ENCODE measurements at places on chromosomes 6 and 20.

GRCh38 chr20:52031563-52032303, 159.8 kb downstream of the ZFP64 start:
- no peak for DNase-seq

GRCh38 chr20:8242066-8242465, 110.0 kb downstream of the PLCB1 start:
- DNase-seq, result no peak

DNA sequence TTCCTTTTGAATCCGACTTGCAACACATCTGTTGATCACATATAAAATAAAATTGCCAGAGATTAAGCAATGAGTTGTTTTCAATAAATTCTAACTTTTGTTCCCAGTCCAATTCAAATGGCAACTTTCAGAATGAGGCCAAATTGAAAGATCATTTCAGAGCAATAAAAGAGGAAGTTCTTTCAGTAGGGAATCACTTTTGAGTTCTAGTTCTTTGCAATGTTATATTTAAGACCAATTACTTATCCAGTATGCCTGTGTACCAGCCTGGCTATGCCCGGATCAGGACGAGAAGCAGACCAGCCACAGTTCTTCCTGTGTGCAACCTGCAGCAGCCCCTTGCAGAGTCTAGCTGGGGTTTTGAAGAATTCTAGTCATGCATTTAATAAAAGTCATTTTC, 232.5 kb downstream of the BTBD9 start:
- no peak for DNase-seq

GRCh38 chr6:164404812-164405488, 904.5 kb downstream of the C6orf118 start:
- DNase-seq, result no peak

GRCh38 chr20:38094373-38094891, 60.9 kb downstream of the RPRD1B start:
- no peak for DNase-seq

GRCh38 chr20:39986173-39986904, 702.7 kb downstream of the MAFB start:
- no peak for DNase-seq

- no peak for DNase-seq
Measured at GRCh38 chr6:112482373-112482772, 135.2 kb downstream of the RFPL4B start.

GRCh38 chr6:14047151-14047740, 70.3 kb upstream of the CD83 start:
- DNase-seq, result no peak

DNA sequence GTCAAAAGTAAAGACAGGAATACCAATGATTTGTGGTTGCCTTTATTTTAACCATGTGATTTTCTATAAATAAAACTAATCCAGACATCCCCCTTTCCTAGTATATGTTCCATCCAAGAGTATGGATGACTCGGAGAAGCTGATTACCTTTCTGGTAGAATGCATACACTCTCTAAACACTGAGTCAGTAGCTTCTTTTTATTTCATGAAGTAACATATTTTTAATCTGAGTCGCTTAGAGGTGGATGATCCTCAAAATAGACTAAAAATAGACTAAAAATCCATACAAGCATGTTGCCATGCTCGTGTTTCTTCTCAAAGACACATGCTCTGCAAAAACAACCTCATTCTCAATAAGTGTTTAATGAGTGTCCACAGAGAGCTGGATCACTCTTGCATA, 263.7 kb downstream of the COL12A1 start:
- no peak for DNase-seq

DNA sequence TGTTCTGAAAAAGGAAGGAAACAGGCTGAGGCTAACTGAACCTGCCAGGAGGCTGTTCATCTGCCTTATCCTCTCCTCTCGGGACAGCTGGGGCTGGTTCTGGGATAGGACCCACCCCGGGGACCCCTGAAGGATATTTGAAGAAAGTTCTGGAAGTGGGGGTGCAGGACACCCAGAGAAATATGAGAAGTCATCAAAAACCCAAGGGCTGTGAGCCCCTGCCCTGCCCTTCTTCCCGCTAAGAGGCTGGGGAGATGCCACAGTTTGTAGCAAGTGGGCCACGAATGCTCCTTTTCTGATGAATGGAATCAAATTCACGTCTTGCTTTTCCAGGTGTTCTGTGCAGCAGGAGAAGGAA, 37.9 kb downstream of the TMEM242 start:
- no peak for DNase-seq

GRCh38 chr6:106027758-106028157, 58.4 kb upstream of the PRDM1 start:
- no peak for DNase-seq

DNA sequence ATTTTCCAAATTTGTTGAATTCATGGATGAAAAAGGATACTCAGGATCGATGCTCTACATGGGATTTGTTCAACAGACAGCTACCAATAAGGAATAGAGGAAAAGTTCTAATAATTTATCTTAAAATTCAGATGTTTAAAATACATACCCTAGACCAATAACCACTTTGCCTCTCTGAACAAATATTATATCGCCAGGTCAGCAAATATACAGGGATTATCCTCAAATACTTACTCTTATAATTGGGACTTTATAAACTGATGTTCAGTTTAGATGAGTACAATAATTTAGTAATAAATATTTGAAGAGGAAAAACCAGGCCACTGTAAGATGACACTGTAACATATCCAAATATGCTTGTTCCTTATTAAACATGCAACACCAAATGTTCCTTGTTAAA, 268.7 kb downstream of the DOK5 start:
- DNase-seq, result no peak

GRCh38 chr6:53758496-53758895, 36.3 kb upstream of the LRRC1 start:
- DNase-seq, result no peak

DNA sequence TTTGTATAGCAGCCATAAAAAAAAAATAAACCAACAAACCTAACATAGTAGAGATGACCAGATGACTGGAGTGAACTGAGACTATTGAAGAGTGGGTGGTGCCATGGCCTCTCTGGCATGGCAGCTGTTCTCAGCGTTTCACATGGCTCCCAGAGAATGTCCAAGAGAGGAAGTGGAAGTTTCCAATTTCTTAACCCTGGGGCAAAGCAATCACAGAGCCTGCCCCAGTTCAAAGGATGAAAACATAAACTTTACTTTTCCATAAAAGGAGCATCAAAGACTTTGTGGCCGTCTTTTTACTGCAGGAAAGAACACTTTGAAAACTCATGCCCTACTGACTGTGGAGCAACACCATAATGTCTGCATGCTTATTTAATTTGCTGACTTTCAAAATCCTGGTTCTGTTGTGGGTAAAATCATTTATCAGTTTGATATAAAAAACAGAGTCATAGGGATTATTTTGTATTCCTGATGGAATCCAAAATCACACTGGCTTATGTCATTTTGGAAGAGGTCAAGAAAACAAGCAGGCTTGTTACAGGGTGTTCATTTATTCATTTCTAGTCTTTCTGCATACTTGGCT, 165.4 kb downstream of the SLC35B3 start:
- DNase-seq, result no peak

- DNase-seq, result no peak
Measured at GRCh38 chr20:2907519-2907918, 34.2 kb downstream of the PTPRA start.

GRCh38 chr20:63074631-63075030, 67.9 kb upstream of the BHLHE23 start:
- no peak for DNase-seq

DNA sequence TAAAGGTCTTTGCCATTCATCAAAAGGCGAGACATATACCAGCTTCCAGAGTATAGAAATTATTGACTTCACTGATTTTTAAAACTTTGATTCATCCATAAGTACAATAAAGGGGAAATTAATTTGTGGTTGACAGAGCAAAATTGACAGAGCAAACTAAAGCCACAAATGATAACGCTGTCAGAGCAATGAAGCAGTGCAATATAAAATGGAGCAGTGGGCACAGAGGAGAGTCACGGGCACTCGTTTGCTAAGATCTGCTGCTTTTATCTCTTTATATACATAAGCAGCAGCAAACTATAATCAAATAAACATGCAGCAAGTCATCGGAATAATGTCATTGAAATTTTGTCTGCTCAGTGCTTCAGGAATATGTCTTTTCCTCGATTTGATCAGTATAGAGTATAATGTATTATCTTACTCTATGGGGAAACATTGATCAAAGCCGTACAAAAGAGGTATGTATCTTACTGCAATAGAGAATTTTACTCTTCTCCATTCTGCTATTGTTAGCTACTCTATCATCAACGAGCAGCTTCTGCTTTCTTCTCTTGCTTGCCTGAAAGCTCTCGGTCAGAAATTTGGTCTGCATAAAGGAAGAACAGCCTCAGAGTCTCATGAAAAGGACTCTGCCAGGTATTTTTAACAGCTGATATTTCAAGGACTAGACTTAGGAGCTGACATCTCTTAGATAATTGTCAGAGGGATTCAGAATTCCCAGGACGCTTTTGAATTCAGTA, 546.0 kb upstream of the ARID1B start:
- DNase-seq, result no peak

DNA sequence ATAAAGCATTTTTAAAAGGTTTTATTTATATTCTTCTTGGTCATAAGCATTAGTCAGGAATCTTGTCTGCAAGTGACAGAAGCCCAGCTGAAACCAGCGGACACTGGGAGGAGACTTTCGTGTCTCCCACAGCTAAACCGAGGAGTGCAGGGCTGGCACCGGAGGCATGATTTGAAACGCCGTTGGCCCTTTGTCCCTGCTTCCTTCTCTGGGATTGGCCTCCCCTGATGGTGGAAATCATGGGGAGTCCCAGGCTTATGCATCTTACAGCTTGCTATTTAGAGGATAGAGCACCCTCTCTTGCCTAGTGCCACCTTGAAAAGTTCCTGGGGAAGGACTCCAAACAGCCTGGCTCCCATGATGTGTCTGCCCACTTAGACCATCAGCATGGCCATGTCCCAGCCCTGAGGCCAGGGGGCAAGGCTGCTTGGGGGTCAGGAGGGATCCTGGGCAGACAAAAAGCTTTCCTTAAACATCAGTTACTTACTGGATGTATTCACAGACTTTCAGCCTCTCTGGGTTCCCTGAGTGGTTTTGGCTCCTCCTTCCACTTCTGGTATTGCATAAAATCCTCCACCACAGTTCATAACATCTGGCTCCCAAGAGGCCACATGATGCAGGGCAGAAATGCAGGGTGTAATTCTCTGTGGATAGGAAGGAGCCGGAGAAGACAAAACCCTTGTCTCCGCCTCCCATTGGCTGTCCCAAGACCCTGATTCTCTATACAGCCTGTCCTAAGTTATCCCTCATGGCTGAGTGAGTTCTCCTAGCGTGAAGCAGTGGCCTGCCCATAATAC, 49.3 kb upstream of the INSM1 start:
- DNase-seq, result no peak

DNA sequence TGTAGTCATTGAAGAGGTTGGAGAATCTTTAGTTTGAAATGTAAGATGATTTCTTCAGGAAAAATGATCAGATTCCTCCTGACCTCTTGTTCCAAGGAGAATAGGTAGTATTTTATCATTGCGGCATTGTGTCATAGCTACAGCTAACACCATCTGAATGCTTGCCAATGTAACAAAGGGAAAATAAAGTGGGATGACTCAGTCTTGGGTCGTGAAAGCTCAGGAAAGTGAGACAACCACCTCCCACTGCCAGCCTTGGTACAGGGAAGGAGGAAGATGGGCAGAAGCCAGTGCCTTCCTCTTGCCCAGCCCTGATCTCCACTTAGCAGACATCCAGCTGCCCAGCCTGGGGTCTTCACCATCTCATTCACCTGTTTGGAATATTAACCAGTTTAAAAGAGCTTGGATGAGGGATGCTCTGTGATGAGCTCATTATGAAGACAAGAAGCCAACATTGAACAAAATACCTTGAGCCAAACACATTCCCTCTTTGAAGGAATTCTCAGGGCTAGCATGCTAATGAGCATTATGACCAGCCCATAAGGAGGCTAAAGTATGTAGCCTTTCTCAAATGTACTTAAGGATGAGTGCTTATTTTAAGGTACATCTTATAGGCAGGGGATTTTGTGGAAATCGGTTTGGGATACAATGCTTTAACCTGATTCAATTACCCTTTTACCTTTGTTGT, 40.0 kb upstream of the APCDD1L start:
- DNase-seq, result no peak

- DNase-seq, result no peak
Measured at GRCh38 chr20:25323496-25324246, 67.0 kb downstream of the ABHD12 start.

DNA sequence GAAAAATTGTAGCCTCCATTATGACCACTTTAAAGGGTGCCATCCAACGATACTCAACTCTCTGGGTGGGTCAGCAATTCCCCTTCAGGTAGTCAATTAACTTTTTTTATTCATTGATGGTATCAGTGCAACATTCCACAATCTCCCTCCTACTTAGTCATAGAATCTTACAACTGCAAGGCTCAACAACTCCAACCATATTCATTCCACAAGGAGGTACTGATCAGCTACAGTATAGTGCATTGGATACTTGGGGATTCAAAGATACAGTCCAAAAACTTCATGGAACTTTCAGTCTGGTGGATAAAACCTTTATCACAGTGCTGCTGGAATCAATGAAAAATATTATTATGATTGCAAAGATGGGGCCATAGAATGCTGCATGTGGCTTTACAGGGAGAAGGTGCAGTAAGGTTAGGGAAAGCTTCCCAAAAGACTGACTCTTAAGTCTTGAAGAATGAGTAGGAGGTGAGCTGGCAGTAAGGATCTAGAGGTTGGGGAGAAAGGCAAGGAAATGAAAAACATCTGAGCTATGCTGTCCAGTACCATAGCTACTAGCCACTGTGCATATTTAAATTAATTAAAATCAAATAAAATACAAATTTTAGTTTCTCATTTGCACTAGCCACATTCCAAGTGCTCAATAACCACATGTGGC, 314.7 kb upstream of the PRDM1 start:
- DNase-seq, result no peak

- no peak for DNase-seq
Measured at GRCh38 chr20:6744180-6744579, 23.3 kb upstream of the BMP2 start.

All from activated CD8-positive, alpha-beta memory T cell treated with anti-CD3 and anti-CD28 coated beads for 1 hour (primary cell).